ENCODE measurements at places on chromosomes 2 and 18.

DNA sequence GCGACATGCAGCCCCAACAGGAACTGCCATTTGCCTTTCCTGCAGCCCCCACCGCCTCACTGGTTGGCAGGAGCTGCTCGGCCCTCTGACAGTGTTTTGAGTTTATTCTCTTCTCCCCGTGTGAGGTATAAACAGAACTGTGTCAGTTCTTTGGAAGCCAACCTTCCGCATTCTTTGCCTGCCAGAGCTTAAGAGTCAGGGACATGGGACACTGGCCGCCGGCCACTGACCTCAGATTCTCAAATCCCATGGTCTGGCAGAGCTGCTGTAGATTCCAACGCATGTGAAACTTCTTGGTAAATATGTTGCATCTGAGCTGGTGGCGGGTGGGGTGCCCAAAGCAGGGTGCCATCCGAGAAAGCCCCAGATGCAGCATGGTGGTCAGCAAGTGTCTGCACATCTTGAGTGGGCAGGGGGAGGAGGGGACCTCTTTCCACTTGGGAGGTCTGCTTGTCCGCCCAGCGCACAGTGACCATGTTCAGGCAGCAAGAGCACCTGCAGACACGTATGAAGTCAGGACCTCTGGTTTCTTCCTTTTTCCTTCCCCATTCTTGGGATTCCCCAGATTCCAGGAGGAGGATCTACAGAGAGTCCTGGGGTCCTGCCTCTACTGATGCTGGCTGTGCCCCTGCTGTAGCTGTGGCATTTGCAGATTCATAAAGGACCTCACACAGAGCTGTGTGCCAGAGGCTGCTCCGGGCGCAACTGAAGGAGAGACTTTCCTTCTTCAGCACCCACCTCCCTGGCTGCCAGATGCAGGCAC, 23.8 kb downstream of the ASB18 start:
- DNase-seq = no peak

DNA sequence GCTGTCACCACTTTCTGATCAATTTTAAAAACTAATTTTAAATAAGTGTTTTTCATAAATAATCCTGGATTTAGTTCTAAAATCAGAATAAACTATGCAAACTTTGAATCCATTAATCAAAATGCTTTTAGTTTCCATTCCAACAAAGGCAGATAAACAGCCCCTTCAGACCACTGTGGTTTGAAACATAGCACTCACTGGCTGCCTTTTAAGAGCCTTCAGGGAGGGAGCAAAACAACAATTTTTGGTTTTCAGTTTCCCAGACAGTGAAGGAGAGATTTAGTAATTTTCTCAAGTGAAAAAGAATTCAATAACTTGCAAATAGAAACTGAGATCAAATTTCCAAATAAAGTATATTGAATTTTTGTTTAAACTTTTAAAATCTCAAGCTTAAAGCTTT, 46.1 kb downstream of the CDK15 start:
- DNase-seq = no peak

GRCh38 chr2:145160855-145161254, 640.9 kb upstream of the ZEB2 start:
- DNase-seq = no peak

GRCh38 chr2:7619203-7619970, 702.2 kb downstream of the RNF144A start:
- DNase-seq = no peak

DNA sequence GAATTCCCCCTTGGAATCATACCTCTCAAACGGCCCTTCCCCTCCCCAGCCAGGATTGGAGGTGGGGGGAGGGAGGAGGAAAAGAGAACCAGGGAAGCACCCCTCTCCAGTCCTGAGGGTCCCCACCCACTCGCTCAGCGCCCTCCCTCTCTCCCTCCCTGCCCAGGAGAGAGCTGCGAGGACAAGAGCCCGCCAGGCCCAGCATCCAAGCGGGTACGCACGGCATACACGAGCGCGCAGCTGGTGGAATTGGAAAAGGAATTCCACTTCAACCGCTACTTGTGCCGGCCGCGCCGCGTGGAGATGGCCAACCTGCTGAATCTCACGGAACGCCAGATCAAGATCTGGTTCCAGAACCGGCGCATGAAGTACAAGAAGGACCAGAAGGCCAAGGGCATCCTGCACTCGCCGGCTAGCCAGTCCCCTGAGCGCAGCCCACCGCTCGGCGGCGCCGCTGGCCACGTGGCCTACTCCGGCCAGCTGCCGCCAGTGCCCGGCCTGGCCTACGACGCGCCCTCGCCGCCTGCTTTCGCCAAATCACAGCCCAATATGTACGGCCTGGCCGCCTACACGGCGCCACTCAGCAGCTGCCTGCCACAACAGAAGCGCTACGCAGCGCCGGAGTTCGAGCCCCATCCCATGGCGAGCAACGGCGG, 14.4 kb downstream of the HOXD3 start:
- DNase-seq = no peak

DNA sequence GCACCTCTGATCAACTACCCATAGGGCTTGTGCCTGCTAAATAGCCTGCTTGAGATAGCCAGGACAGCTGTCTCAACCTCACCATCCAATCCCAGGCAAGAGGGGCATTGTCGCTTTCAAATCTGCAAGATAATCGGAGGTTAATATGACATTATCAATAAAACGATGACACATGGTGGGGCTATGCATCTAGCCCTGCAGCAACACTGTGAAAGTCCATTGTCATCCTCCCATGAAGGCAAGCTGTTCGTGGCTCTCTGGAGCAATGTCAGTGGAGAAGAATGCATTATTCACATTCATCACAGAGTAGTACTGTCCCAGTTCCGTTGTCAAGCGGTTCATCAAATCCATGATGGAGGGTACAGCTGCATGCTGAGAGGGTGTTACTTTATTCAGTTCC, 18.9 kb upstream of the KLHL23 start:
- no peak for DNase-seq

GRCh38 chr2:96923810-96924774, 54.2 kb upstream of the SEMA4C start:
- DNase-seq = peak; percentile 55

GRCh38 chr18:62621546-62621945, 93.8 kb upstream of the PHLPP1 start:
- DNase-seq = no peak
